ENCODE measurements at places on chromosomes 3 and 15.

DNA sequence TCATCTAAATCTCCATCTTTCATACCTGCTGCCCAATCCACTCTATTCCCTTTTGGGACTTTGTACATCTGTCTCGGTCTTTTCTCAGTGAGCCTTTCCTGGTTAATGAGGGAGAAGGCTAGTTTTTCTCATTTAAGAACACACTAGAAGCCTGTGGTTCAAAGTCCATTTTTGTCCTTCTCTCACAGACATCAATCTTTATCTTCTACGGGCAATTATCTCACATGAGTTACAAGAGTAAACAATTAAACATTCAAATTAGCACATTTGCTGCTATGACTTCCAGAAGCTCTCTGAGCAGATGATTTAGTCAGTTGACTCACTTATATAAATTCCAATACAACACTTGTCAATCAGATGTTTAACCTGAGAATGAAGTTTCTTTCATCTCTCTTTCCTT is 49.3 kb upstream of the KBTBD8 start:
- DNase-seq: no peak

GRCh38 chr3:100087198-100087597 is 27.1 kb downstream of the FILIP1L start:
- no peak for DNase-seq

GRCh38 chr3:121995161-121996137 is 26.6 kb downstream of the ILDR1 start:
- DNase-seq: no peak

- DNase-seq: no peak
Measured at GRCh38 chr3:87788516-87788915, 270.3 kb downstream of the CGGBP1 start.

DNA sequence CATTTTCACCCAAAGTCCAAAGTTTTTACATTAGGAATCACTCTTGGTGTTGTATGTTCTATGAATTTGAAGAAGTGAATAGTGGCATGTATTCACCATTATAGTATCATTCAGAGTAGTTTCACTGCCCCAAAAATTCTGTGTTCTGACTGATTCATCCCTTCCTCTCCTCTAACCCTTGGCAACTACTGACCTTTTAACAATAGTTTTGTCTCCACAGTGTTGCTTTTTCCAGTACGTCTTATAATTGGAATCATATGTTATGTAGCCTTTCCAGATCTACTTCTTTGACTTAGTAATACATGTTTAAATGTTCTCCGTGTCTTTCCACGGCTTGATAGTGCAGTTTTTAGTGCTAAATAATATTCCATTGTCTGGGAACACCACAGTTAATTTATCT is 379.0 kb upstream of the SGO1 start:
- DNase-seq: no peak

- no peak for DNase-seq
Measured at GRCh38 chr15:68712886-68713285, 107.8 kb downstream of the ANP32A start.

DNA sequence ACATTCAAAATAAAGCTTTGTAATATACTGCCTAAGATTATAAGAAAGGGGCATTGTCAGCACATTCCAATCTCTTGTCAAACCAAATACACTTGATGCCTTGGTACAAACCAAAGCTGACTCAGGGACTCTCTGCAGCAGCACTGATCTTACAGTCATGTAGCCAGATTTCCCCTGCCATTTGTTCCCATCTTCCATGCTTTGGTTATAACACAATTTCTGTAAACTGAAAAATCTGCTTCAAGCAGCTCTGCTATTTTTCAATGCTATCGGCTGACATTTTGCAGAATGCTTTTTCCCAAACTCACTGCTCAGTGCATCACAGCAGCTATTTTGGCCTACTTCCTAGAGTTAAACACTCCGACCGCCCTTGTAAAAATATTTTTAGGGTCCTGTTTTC is 18.2 kb downstream of the PLOD2 start:
- no peak for DNase-seq

DNA sequence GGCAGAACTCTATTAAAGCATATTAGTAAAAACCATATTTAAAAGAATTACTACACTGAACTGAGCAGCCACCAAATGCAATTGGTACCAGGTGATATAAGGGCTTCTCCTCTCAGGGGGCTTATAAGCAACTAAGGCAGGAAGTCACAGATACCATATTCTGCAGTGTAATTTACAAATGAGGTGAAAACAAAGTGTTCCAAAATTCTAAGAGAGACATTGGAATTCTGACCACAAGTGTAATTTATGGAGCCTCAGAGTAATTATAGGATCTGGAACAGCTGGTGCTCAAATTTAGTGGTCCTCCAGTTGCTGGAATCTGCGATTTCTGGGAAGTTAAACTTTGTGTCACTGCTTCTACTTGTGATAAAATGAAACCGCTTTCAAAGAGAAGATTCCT is 3.1 kb upstream of the NR1I2 start:
- DNase-seq: no peak

DNA sequence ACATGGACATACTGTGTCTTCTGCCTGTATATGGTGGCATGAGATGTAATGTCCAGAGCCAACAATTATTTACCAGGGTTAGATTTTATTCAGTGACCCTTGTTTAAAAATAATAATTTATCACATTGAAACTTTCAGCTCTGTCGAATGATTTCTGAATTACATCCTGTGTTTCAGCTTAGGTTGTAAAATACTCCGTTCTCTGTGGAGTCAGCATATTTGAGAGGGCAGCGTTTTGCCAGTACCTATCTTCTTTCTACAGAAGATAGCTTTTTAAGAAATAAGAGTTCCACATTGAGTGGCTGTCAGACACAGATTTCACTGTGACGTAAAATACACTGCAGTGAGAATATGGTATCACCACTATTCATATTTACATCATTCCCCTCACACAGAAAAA is 85.3 kb downstream of the SLC49A4 start:
- DNase-seq: no peak

- no peak for DNase-seq
Measured at GRCh38 chr3:193842029-193842798, 249.2 kb downstream of the OPA1 start.

DNA sequence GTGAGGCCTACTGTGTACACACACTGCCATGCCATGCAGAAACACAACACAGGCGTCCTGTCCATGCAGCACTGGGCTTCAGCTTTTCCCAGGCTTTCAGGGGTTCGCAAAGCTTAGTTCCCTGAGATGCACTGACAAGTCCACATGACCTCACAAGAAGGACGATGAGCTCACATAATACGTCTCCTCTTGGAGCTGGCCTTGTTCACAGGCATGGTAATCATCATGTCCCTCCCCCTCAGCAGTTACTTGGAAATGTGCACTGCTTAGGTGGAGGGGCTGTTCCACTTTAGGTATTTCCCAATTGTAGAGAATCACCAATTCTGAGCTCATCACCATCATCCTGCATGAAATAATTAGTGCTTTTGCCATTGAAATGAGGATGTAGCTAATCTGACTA is 308.8 kb downstream of the LRTM1 start:
- DNase-seq: no peak

- DNase-seq: no peak
Measured at GRCh38 chr3:103968751-103969150, 1398.0 kb upstream of the ALCAM start.

GRCh38 chr3:116939550-116939949 is 230.0 kb downstream of the TUSC7 start:
- no peak for DNase-seq

DNA sequence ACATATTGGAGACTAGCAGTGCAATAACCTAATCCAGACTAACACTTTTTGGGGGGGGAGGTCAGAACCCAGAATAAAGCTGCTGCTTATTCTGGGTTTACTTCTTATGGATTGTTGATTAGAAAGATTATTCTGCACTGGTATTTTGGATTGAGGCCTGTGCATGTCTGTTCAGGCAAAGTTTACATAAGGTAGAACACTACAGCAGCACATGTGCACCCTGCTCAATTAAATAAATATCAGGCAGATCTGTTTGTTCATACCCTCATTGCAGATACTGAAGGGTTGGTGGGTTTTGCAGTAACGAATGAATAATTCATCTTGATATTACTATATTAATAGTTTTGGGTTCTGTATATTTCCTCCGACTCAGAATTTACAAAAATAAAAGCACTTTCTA is 19.1 kb downstream of the ARIH1 start:
- DNase-seq: no peak

DNA sequence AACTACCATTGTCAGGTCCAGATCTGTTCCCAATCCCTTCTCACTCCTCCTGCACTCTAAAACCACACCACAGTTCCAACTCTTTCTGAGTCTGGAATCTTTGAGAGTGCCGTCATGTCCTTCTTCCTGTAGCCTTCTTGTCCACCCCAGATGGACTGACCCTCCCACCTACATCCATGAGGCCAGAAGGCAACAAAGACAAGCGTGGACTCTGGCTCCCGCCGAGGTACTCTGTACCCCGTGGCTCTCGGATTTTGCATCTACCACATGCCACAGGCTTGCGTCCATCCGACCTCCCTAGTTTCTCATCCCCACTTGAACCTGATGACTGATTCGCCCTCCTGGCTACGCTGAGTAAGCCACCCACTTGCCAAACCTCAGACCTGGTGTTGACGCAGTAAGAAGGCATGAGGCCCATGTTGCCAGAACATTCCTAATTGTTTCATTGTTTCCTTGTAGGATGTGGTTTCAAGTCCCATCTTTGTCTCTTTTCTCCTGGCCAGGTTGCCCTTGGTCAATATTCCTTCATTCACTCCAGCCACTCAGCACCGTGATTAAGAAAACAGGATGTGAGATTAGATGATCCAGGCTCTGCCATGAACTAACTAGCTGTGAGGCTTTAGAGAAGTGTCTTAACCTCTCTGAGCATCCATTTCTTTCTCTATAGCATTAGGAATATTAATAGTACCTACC is 1.1 kb upstream of the ZBTB38 start:
- DNase-seq: no peak

GRCh38 chr15:60235951-60236710 is 161.7 kb downstream of the ANXA2 start:
- DNase-seq: no peak

- DNase-seq: no peak
Measured at GRCh38 chr3:192914848-192915247, 2.8 kb downstream of the MB21D2 start.

- DNase-seq: no peak
Measured at GRCh38 chr3:115626721-115627120, 3.4 kb downstream of the GAP43 start.

DNA sequence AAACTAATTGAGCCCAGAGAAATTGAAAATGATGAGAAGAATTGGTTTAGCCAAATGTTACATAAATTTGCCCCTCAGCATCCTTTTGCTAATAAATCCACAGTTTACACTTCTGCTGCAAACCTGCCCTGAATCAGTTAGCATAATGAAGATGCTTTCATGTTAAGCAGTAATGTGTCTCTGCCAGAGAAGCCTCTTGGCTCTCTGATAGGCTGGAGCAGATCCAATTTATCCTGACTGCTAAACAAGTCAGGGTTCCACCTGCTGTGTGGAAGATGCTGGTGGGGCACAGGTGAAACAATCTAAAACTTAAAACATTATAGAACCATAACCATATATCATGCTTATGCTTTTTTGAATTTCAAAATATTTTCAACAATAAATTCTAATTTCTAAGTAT is 946.8 kb downstream of the OTOL1 start:
- DNase-seq: no peak
